ENCODE measurements at places on chromosomes 13 and 19.
A peak's percentile ranks its signal among the peaks of the same experiment; 100 is the strongest.

DNA sequence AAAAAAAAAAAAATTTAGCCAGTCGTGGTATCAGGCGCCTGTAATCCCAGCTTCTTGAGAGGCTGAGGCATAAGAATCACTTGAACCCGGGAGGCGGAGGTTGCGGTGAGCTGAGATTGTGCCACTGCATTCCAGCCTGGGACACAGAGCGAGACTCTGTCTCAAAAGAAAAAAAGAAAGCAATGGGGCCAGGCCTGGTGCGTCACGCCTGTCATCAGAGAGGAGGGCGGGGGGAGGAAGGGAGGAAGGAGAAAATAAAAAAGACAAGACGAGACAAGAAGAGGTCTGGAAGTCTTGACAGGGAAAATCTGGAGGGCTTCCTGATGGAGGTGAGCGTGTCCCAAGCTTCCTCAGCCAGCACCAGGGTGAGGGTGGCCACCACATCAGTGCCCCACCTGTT, 54.9 kb upstream of the PTPRS start:
- no peak for DNase-seq

- DNase-seq: no peak
These were observed 43.9 kb downstream of the RCBTB2 start for GRCh38 chr13:48488995-48489394.

DNA sequence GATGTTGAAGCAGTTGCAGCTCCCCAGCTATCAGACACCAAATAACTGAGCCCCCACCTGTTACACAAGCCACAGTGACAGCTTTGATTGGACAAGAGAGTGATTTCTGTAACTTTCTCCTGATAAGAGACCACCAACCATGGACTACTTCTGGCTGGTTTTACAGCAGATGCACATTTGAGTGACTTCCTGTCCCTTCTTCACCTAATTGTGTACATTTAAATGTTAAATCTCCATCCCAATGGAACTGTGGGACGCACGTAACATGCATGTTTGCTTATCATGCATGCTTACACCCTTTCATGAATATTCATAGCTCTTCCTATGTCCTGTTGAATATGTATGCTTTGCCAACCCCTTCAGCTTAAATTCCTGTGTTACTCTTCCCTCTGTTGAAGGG, 6.0 kb upstream of the TNFSF11 start:
- no peak for DNase-seq

DNA sequence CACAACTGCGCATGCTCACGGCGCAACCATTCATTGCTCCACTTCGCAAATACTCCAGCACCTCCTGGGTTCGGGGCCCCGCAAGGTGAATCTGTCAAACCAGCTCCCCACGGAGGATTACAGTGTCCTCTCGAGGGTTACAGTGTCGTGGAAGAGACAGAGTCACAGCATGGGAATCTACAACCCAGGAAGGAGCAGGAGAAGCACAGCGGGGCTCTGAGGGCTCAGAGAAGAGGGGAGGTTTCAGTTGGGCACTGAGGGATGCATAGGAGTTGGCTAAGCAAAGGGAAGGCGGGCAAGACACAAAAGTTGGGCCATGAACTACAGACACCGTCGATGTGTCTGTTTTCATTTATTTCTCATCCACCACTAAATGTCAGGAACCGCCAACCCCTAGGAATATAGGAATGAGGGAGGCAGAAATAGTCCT, 1.0 kb upstream of the GTF2F1 start:
- no peak for DNase-seq

GRCh38 chr19:11598103-11598483, 810 bp downstream of the ZNF627 start:
- no peak for DNase-seq

GRCh38 chr19:6767357-6768235, at the start of gene SH2D3A:
Gene SH2D3A (minus strand): TSS chr19:6767435. CDS start chr19:6763748, 3,687 bp downstream.
- DNase-seq: peak; percentile 77

DNA sequence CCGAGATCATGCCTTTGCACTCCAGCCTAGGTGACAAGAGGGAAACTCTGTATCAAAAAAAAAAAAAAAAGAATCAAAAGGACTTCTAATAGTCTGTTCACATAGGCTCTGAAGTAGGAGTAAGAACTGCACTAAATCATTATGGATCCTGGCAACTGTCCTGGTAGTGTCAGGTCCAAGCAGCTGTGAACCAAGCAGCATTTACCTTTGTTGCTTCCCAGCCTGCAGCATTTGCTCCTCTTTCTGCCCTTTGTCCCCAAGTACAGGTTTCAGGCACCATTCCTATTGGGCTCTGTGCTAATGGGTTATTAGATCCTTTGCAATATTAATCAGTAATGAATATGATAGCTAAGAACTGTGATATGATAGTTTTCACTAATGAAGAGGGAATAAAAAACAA, 77.4 kb upstream of the NBEA start:
- no peak for DNase-seq

DNA sequence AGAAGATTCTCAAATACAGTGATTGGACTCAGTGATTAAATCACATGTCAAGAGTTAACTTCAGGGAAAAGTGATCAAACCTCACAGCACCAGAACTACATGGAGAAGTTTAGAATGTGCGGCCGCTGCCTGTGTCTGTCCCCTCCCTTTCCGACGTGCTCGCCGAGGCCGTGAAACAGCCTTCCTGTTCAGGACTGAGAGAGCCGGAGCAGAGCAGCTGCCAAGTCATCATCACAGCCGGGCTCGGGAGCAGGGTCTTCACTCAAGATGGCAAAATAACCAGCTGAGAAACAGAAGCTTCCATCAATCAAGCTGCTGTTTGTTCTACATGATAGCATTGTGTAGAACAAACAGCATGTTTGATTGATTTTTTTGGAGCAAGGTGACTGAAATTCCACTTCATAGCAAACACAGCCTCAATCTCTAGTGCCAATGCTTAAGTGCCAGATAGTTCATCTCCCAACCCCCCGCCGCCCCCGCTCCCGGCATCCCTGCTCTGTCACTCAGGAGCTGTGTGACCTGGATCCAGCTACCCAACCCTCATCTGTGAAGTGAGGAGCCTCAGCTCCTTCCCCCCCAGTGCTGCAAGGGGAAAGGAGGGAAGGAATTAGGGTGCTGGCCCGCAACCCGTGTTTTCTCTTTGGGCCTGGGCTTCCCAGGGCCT, 70.6 kb downstream of the HSPH1 start:
- no peak for DNase-seq

- no peak for DNase-seq
These were observed 1.3 kb downstream of the IZUMO1 start for GRCh38 chr19:48745208-48745995.

- no peak for DNase-seq
These were observed 904 bp upstream of the ALOX5AP start for GRCh38 chr13:30734439-30734838.

DNA sequence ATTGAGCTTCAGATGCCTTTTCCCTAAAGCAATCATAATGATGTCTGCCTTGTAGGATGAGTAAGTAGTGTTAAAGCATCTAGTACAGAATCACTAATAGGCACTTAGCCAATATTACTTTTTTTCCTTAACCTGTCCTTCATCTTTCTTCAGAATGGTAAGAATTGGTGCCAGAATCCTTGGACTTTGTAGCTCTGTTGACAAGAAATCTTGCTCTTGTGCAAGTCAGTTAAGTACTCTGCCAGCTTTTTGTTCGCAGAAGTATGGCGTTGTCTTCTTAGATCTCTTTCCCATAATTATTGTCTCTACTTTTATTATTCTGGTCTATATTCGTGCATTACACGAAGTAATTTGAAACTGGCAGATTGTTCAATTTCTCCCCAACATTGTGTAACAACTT, 554.5 kb downstream of the PCDH9 start:
- DNase-seq: no peak

DNA sequence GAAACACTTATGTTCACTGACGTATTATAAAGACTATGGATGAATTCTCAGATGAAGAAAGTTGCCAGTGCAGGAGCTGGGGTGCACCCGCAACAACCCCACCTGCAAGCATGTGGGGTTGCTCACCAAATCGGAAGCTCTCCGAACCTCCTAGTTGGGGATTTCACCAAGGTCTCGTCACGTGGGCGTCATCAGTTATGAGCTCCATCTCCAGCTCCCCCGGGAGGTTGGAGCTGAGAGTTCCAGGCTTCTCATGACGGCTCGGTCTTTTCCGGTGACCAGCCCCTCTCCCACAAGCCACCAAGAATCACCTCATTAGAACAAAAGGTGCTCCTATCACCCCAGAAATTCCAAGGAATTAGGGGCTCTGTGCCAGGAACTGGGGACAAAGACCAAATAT, 46.1 kb upstream of the TUBGCP3 start:
- DNase-seq: no peak

DNA sequence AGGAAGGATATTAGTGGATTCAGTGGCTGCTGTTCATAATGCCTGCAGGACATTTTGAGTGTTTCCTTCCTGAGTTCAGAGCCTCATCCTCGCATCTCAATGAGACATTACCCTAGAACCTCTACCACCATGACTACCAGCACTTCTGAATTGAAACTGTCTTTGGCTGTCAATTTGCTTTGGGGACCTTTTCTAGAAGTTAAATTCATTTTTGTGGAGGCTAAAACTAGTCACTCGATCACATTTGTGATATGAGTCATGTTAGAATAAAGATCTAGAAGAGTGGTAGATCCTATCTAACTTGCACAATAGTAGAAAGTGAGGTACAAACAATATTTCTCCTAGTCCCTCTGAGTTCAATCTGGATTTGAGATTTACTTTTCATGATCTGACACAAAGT, 124.9 kb downstream of the KCNRG start:
- DNase-seq: no peak

- no peak for DNase-seq
These were observed 20.3 kb downstream of the FLT1 start for GRCh38 chr13:28474491-28475134.

GRCh38 chr13:43306372-43306771, 283.0 kb downstream of the DNAJC15 start:
- no peak for DNase-seq

DNA sequence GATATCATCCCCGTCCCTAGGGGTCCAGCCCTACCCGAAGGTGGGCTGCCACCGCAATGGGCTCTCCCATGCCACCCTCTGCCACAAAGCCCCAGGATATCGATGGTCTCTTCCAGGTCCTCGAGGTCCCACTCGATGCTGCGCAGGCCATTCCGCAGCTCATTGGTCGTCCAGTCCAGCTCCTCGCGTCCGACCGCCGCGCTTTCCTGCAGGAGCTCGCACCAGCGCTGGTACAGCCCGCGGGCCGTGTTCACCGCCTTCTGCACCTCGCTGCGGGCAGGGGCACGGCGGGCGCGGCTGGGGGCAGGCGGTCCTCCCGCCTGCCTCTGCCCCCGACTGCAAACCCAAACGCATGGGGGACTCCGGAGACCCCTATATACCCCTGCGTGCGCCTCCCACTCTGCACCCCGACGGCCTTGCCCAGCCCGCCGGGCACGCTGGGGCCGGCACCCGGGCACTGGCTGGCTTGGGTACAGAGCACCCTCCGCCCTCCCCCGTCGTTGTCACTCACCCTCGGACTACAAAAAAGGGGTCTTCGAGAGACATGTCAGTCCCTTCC, 468 bp downstream of the STX10 start:
- no peak for DNase-seq

GRCh38 chr19:15124572-15125231, 17.5 kb downstream of the SYDE1 start:
- peak; percentile 62 for DNase-seq

DNA sequence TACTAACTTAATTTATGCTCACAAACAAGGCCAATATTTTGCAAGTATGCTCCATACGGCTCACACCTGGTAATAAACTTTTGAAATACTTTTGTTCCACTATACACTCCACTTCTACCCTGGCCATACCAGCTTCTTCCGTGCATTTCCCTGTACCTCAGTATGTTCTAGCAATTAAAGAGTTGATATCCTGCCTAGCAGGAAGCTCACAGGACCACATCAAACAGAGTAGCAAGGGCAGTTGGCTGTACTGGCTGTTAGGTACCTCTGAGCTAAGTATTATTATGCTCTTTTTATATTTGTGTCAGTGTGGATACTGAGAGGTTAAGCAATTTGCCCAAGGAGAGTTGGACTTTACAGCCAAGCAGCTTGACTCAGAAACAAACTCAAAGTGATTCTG, 257.7 kb downstream of the SLITRK6 start:
- no peak for DNase-seq

DNA sequence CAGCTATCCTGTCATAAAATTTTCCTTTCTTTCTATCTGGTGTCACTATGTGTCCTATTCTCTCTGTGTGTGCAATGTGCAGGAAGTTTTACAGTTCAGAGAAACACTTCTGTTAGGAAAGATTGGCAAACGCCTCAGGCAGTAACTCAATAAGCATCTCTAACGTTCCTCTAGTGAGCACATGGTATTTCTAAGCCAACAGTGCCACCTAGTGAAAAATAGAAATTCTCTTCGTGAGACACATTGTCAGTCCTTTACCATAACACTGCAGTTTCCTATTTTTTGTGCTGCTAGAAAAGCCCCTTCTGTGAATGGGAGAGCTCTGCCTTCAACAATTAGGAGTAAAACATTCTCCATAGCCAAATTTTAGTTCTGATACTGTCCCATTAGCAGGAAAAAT, 50.7 kb downstream of the ZNF723 start:
- no peak for DNase-seq

DNA sequence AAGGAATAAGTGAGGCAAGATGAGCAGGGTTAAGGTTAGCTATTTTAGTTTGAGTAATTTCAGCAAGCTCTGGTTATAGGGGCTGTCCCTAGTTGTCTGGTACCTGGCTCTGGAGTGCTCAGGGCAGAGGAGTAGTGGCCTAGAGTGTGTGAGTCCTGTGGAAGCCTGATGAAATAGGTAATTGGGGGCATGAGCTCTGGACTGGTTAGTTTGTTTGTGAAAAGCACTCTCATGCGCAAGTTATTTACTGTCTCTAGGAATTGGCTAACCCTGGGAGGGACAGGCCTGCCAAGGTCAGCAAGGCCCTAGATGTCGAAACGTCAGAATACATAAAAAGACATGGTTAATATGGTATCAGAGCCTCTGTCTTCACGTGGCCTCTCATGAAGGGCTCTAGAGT, 900.1 kb downstream of the PCDH17 start:
- DNase-seq: no peak

GRCh38 chr19:1249990-1250436, 1.6 kb downstream of the MIDN start:
- no peak for DNase-seq

DNA sequence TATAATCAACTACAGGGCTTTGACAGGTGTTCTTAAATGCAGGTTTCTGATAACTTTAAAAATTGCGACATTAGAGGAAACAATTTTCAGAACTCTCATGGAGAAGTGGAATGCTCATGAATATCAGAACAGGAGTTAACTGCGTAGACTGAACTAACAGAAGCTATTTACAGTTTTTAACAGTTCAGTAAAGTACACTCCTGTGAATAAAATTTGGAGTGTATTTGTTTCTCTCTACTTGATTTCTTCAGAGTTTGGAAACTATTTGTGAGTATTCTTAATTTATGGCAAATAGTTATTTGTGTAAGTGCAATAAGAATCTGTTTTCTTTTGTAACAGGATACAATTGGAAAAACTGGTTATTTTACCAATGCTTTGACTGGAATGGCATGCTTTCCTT, 114.4 kb downstream of the TNFRSF19 start:
- no peak for DNase-seq

- no peak for DNase-seq
These were observed 490.0 kb downstream of the GPC6 start for GRCh38 chr13:93716623-93717022.

- DNase-seq: no peak
These were observed 863.6 kb upstream of the MIR17HG start for GRCh38 chr13:90483906-90484305.

GRCh38 chr19:5247957-5248705, 92.5 kb downstream of the PTPRS start:
- no peak for DNase-seq

GRCh38 chr13:63700350-63700749, 2284.7 kb upstream of the PCDH20 start:
- no peak for DNase-seq

GRCh38 chr19:18995804-18996241, 37.5 kb downstream of the SUGP2 start:
- no peak for DNase-seq

All from activated gamma-delta T cell (primary cell).